Activated T-helper 17 cell treated with anti-CD3 and anti-CD28 coated beads, Interleukin-2, amount 50 U/mL, for 72 hours (primary cell): ENCODE measurements at places on chromosomes 11 and 22. TPM values are rescaled to one million over a fixed set of nuclear protein-coding genes. Genes with fewer than 3 reads are reported as not detected.

DNA sequence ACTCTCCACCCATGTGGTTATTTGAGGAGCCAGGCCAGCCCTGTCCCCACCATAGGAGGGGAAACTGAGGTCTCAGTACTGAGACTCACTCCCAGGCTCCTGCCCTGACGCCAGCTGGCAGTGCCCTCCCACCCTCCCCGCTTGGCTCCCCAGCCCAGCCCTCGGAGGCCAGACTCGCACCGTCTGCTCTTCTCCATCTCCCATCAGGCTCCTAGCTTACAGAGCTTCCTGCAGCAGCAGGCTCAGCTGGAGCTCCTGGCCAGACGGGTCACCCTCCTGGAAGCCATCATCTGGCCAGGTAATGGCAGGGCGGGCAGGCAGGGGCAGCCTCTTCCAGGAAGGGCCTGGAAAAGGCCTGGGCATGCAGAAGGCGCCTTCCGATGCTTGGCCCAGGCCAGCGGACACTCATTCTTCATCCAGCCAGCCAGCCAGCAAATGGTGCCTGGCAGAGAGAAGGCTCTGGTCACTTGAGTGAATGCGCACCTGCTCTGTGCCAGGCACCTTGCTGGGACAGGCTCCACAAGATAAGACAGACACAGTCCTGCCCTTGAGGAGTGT, 12.6 kb downstream of the RHBDD3 start:
- ATAC-seq, result no peak

OR5P2 gene
- not detected for total RNA-seq

DNA sequence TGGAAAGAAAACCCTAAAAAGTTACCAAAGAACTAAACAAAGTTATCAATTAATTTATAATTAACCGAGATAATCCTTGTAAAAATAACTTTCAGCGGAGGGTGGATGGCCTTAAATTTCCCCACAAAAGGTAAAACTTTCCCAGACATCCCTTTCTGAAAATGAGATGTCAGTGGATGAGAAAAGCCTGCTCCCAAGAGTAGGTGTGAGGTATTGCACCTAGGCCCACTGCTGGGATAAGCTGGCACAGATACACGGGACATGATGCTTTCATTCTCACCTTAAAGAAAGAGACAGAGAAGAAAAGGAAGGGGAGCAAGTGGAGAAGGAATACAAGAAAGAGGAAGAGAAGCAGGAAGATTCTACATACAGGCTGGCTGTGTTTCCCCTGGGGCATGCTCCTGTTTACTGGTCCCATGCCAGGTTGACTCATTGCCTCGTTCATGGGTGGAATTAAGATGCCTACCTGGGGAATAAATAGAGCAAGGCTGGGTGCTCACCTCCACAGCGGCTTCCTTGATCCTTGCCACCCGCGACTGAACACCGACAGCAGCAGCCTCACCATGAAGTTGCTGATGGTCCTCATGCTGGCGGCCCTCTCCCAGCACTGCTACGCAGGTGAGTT, at the start of gene SCGB2A2:
Gene SCGB2A2, plus strand, starts transcription at position 505 of the 625 bp plus-strand sequence. Its CDS starts 59 bp downstream, at position 564.
- ATAC-seq, result no peak

ZC3H7B gene
- 48.6 TPM for total RNA-seq

C1QTNF4 gene
- total RNA-seq, result 1.4 TPM

- no peak for ATAC-seq
Measured at GRCh38 chr22:39988386-39989114, 6.2 kb upstream of the FAM83F start.

GRCh38 chr11:123158033-123159003, 36.7 kb downstream of the CLMP start:
- no peak for ATAC-seq

- ATAC-seq, result no peak
Measured at GRCh38 chr11:63970902-63971301, 3.5 kb upstream of the COX8A start.

DNA sequence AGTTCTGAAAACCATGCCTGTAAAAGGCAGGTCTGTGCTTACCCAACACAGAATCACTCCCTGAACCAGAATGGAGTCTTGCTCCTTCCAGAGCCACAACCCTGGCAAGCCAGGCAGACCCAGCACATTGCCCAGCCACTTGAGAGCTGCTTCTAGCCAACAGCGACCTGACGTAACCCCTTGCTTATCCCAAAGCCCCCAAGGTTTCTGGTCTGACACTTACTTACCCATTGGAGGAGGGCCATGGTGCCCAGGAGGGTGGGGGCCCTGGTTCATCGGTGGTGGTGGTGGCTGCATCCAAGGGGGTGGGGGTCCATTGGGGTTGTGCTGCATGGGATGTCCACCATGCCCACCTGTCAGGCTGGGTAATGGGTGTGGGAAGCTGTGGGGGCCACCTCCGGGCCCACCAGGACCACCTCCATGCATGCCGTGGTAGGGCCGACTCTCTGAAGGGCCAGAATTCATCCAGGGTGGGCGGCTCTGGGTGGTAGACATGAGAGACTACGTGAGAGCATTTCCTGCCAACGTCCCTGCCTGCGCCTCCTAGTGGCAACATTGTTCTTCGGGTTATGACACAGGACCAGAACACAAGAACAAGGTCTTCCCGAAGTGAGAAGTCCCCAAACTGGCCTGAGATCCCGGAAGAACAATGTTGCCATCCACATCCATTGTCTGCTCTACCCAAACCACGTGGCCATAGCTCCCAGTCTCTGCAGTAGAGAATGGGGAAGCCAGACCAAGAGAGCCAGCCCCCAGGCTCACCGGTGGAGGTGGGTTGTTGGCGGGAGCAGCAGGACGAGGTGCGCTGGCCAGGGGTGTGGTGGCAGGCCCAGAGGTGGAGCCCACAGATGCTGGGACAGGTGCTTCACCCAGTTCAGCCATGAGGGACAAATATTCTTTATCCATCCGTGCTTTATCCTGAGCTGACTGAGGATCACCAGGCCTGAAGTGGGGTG, 7.8 kb upstream of the PYGM start:
- ATAC-seq, result peak; percentile 61

CAVIN3 gene
- 7.6 TPM for total RNA-seq

- no peak for ATAC-seq
Measured at GRCh38 chr11:102967497-102967896, 12.0 kb upstream of the MMP13 start.

GRCh38 chr11:45168366-45169130, 22.1 kb downstream of the PRDM11 start:
- no peak for ATAC-seq

DNA sequence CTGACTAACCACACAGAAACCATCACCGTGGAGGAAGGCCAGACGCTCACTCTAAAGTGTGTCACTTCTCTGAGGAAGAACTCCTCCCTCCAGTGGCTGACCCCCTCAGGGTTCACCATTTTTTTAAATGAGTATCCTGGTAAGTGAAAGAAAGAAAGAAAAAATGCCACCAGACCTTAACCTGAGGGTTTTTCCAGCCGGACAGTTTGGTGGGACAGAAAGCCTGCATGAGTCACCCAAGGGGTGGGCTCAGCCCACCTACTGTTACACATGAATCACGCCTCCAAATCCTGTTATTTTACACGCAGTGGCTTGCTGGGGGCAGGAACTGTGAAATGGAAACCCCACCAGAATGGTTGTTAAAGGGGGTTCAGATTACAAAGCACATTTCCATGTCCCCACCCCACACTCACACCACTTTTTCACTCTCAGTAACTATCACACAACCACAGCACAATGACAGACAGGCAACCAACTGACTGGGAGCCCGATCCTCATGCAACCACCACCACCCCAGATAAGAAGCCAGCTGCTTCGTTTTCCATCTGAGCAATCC, 11.9 kb downstream of the CRTAM start:
- ATAC-seq, result peak; percentile 75

GRCh38 chr11:128879817-128880216, 11.3 kb upstream of the KCNJ5 start:
- no peak for ATAC-seq

- ATAC-seq, result no peak
Measured at GRCh38 chr22:32271389-32271788, 16.2 kb upstream of the SLC5A4 start.

CADM1 gene
- 0.61 TPM for total RNA-seq

APOL3 gene
- total RNA-seq, result 99.3 TPM

KDM4D gene
- total RNA-seq, result 0.91 TPM

- ATAC-seq, result no peak
Measured at GRCh38 chr11:12999597-12999996, 9.5 kb upstream of the RASSF10 start.

DNA sequence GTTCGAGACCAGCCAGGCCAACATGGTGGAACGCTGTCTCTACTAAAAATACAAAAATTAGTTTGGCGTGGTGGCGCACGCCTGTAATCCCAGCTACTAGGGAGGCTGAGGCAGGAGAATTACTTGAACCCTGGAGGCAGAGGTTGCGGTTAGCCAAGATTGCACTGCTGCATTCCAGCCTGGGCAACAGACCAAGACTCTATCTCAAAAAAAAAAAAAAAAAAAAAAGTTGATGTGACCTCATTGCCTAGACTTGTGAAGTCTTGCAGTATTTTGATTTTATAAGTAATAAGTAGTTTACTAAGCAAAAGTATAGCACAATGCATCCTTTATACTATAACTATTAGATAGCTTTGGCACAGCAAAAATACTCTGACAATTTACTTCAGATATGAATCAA, 9.9 kb upstream of the CUL5 start:
- ATAC-seq, result no peak

DNA sequence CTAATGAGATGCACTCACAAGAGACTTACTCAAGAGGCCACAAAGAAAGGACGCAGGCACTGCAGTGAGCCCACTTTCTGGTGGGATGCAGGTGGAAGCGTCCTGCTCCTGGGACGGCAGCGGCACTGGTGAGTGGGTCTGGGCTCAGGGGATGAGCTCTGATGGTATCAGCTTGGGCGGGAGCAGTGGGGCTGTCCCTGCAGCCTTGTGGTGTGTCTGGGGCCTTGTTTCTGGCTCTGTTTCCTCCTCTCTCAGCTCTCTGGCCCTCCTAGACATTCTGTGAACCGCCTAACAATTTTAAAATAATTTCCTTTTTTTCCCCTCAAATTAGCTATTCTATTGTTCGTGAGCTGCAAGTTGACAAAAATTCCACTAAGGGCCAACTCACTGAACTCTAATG, 8.8 kb upstream of the ST14 start:
- ATAC-seq, result no peak

DNA sequence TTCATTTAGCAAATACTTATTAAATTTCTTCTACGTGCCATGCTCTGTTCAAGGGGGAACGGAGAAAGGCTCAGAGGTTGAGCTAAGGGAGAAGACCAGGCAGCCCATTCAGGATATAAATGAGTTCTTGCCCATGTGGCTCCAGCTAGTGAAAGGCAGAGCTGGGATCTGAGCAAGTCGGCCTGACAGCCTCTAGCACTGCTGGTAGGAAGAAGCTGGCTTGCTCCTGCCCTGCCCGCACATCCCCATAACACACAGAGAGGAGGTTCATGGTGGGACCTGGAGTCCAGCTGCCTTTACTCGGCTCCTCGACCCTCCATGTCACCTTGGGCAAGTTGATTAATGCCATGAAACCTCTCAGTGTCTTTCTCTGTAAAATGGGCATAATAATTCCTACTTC, 2.0 kb downstream of the SLC15A3 start:
- ATAC-seq, result no peak

GRCh38 chr22:39313258-39314001, 6.0 kb downstream of the RPL3 start:
- ATAC-seq, result no peak

DNA sequence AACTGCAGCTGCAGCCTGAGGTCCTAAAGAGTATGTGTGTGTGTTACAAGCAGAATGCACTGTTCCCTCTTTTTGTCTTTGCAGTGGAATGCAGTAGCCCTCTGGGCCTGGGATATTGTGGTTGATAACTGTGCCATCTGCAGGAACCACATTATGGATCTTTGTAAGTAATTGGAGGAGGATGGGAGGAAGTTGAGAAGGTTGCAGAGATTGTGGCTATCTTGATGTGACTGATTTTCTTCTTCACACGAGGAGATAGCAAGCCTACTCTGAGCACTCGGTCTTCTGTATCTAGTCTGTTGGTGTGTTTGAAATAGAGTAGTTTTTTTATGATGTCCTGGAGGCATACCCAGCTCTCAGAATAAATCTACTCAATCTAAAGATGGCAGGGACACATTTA, 2.3 kb downstream of the RBX1 start:
- ATAC-seq, result no peak

- ATAC-seq, result peak; percentile 92
Measured at GRCh38 chr22:38927033-38927781, 30.2 kb upstream of the APOBEC3A start.

DNA sequence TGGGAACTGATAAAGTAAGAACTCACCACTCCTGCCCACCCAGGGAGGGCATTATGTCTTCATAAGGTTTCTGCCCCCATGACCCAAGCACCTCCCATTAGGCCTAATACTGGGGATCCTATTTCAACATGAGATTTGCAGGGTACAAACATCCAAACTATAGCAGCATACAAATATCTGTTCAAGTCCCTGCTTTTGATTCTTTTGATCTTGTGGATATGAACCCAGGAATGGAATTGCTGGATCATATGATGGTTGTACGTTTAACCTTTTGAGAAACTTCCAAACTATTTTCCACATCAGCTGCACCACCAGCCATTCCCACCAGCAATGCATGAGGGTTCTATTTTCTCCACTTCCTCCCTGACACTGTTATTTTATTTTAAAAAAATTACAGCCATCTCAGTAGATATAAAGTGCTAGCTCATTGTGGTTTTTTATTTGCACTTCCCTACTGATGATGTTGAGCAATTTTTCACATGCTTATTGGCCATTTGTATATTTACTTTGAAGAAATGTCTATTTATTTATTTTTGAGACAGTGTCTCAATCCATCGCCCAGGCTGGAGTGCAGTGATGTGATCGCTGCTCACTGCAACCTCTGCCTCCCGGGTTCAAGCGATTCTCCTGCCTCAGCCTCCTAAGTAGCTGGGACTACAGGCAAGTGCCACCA, 7.1 kb upstream of the ATG16L2 start:
- ATAC-seq, result no peak

CYP2D6 gene
- 6.3 TPM for total RNA-seq

MRGPRX4 gene
- total RNA-seq, result not detected

DNA sequence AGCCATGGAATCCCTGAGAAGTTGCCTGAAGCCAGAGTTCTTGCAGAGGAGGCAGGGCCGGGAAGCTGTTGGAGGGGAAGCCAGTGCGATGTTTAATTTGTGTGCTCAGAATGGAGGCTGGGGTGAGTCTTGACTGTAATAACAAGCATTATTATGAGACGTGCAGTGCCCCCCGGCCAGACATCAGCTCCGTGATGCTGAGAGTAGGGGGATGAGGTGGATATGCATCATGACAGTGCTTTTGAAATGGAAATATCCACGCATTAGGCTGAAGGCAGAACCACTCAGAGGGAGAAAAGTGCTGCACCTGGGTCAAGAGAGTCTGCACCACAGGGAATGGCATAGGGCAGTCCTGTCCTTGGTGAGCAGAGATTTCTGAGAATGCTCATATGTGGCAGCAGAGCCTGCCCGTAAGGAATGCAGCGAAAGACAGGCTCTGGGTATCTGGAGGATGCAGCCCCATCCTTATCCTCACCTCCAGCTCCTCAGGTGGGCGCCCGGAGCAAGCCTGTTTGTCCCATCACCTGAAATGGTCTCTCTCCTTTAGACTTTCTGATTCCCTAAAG, 37.6 kb upstream of the SEZ6L start:
- ATAC-seq, result no peak

OR8K1 gene
- not detected for total RNA-seq
